Stimulated activated CD8-positive, alpha-beta memory T cell treated with anti-CD3 and anti-CD28 coated beads, Interleukin-4, amount 100 ng/mL, for 4 hours (primary cell): ENCODE measurements at places on chromosomes 5 and 9.

DNA sequence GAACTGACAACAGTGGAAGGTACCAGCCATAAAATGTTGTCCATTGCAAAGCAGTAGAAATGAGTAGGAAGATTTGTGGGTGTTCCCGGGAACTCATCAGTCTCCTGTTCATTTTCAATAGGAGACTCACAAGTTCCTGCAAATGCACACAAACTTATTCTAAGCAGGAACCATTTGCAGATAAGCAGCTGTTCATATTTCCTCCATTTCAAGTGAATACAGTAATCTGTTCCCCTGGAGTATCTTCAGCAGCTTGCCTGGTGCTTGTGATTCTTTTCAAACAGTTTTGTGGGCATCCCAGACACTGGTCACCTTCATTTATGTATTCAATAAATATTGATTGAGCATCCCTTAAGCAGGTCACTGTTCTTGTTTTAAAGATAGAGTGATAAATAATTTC is 1315.5 kb upstream of the C9orf72 start:
- no peak for DNase-seq

GRCh38 chr5:78594610-78595457 is 53.7 kb downstream of the LHFPL2 start:
- no peak for DNase-seq

DNA sequence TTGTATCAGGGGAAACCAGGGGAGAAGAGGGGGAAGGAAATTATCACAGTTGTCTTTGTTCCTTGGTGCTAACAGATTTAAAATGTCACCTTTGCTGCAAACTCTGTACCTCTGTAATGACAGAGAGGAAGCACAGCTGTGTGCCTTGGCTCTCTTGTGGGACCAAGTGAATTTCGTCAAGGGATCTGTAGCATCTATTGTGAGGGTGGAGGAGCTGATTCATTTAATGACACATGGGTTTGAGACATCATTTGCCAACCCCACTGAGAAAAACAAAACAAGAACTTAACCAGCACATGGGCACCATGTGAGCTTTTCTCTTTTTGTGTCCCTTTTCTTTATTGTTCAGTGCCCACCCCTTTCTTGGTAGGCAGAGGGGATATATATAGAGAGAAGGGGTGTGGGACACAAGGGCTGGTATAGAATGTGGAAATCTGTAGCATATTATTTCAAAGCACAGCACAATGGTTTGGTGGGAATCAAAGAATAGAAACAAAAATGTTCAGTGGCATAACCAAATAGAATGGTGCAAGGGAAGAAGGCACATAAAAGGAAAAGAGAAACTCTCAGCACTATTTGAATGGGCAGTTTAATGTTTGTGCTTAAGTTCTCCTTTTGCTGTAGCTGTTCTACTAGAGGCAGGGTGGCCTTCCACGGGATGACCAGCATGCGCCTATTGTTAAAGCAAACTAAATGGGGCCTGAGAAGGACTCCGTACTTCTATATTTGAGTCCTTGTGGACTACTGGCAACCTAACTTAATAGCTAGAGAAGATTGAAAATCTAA is 63.3 kb downstream of the LIX1 start:
- no peak for DNase-seq

DNA sequence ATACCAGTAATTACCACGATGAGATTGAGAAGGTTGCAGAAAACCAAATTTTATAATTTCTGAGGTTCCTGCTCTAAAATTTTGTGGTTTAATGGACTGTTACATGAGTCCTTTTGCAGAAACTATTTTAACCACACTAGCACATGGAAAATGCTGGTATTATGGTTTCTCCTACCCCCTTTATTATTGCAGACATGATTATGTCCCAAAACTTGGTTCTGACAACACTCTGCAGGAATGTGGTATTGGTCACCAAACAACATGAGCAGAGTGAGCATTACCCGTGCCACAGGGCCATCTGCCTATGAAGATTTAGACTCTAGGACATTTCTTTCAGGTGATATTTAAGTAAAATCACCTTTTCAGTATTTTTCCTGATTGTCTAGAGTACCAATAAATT is 2.8 kb upstream of the ECM2 start:
- no peak for DNase-seq

DNA sequence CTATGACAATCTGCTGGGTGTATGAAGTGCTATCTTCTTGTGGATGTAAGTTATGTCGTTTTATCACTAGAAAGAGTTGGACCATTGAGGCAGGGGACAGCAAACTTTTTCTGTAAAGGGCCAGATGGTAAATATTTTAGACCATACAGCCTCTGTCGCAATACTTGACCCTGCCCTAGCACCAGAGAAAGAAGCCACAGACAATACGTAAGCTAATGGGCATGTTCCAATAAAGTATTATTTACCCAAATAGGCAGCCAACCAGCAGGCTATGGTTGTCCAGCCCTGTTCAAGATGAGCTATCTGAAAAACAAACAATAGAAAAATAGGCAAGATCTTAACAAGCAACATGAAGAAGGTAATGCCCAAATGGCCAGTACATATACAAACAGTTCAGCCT is 36.4 kb downstream of the MTX3 start:
- no peak for DNase-seq

GRCh38 chr9:14903040-14903439 is 7.2 kb downstream of the FREM1 start:
- no peak for DNase-seq

- DNase-seq = no peak
Observed at GRCh38 chr9:36939655-36940499, 94.2 kb downstream of the PAX5 start.

- DNase-seq = no peak
Observed at GRCh38 chr5:152181461-152181860, 223.6 kb downstream of the NMUR2 start.

DNA sequence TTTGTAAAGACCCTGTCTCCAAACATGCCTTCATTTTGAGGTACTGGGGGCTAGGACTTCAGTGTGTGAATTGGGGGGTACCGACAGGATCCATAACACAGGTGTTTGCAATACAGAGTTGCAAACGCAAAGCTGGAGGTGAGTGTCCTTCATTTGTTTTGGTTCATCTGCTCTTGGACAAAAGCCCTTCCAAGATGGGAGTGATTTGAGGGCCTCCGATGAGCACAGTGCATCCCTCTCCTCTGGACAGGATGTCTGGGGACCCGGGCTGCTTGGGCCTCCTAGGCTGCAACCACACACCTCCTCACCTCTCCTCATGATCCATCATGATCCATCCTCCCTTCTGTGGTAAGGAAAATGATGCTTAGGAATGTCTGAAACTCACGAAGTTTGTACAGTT is 23.8 kb downstream of the FGD3 start:
- DNase-seq = no peak

DNA sequence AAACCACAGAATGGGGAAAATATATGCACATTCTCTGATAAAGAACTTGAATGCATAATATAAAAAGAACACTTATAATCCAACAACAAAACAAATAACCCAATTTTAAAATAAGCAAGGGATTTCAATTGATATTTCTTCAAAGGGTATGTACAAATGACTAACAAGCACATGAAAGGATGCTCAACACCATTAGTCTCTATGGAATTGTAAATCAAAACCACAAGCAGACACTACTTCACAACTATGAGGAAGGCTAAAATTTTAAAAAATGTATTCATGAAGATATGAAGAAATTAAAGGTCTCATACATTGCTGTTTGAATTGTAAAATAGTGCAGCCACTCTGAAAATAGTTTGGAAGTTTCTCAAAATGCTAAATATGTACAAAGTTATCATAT is 78.9 kb upstream of the GAS1 start:
- no peak for DNase-seq

DNA sequence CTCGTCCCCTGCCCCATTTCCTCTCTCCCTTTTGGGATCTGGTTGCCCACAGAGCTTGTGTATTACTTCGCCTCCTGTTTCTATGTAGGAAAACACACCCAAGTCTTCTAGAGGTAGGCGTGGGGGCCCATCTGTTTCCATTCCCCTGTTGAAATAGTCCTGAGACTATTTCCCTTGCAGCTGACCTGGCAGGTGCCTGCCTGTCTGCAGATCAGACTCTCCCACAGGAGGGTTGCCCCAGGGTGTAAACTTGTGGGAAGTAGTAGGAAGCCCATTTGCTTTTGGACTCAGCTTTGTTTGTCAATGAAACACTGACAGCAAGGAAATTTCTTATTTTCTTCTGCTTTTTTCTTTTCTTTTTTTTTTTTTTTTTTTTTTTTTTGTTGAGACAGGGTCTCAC is 16.3 kb upstream of the GARNL3 start:
- no peak for DNase-seq

DNA sequence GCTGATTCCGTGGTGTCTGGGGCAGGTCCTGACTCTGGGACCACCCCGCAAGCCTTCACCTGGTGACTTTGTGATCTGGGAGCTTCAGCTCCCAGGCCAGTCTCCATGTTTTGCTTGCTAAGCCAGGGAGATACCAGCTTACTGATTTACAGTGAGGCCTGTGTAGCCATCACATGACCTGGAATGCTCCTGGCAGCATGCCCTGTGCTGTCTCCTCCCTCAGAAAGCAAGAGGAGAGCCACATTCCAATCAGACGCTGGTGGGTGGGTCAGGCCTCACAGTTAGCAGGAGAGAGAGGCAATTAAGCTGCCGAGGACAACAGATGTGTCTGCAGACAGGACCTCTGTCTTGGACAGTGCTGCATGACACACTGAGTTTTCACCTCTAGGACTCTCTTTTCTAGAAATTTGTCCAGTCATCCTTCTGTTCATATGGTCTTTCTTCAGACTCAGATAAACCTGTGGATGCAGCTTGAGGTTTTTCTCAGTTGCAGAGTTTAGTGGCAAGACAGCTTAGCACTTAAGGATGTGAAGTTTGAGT is 24.4 kb upstream of the GRPEL2 start:
- no peak for DNase-seq

GRCh38 chr5:104062621-104063377 is 500.2 kb upstream of the NUDT12 start:
- no peak for DNase-seq

GRCh38 chr5:35804841-35805240 is 51.9 kb upstream of the IL7R start:
- DNase-seq = no peak

GRCh38 chr9:94553029-94553938 is 1.6 kb upstream of the PCAT7 start:
- DNase-seq = no peak

GRCh38 chr9:128371630-128372117 is 500 bp downstream of the URM1 start:
- no peak for DNase-seq

- DNase-seq = no peak
Observed at GRCh38 chr5:140213370-140213983, 38.5 kb downstream of the CYSTM1 start.

DNA sequence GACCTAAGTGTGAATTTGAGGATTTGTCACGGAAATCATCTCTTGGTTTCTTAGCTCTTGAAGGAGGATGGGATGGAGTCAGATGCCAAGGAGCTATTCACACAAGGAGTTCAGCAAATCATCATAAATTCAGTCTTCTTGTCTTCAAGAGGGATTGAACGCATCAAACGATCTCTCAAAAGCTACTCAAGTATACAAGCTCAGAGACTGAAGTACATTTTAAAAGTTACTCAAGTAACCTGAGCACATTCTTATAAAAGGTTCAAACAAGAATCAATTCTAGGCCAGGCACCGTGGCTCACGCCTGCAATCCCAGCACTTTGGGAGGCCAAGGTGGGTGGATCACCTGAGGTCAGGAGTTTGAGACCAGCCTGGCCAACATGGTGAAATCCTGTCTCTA is 21.1 kb upstream of the GOLPH3 start:
- no peak for DNase-seq

GRCh38 chr5:163846512-163846911 is 341.1 kb downstream of the MAT2B start:
- no peak for DNase-seq

DNA sequence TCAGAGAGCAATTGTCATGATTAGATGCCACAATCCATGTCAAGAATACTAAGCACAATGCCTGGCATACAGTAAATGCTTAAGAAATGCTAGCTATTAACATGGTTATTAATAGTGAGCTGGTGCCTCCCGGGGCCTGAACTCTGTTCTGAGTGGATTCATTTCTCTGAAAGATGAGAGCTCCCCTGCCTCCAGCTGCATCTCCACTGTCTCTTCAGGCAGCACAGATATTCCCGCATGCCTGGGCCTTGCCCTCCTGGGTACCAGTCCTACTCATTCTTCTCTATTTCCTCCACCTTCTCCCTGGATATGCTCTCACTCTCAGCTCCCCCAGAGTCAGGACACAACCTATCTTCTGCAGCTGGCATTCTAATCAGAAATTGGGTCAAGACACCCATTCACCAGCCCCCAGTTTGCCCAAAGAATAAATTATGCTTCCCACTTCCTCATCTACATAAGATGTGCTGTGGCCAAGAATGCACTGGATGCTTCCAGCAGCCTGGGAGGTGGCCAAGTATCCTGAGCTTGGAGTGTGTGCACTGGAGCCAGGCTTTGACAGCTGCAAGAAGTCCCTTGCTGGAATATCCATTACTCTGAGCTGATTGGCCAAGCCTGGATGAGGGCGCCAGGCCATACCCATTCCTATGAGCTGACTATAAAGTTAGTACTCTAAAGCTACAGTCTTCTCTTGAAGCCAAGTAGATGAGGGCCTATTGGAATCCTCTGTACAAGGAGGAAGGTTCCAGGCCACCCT is 669.0 kb downstream of the ACTL7B start:
- no peak for DNase-seq

DNA sequence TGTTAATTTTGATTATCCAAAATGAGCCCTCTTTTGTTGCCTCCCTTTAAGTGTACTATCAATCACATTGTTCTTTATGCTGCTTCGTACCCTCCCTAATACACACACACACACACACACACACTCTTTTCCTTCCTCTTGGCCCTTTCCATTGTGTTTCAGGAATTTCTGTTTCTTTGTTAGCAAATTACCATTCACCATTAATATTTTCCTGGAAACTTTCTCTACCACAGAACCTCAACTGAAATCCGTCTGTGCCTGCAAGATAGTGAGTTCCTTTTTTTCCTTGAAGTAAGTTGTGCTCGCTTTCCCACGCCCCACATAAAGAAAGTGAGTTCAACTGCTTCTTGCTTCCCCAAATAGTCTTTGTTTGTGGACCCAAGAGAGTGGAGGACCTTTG is 61.8 kb downstream of the SMIM15 start:
- no peak for DNase-seq

- no peak for DNase-seq
Observed at GRCh38 chr9:133578524-133579441, 30.4 kb downstream of the FAM163B start.

- no peak for DNase-seq
Observed at GRCh38 chr5:140780512-140780911, 5.4 kb upstream of the PCDHA1 start.

DNA sequence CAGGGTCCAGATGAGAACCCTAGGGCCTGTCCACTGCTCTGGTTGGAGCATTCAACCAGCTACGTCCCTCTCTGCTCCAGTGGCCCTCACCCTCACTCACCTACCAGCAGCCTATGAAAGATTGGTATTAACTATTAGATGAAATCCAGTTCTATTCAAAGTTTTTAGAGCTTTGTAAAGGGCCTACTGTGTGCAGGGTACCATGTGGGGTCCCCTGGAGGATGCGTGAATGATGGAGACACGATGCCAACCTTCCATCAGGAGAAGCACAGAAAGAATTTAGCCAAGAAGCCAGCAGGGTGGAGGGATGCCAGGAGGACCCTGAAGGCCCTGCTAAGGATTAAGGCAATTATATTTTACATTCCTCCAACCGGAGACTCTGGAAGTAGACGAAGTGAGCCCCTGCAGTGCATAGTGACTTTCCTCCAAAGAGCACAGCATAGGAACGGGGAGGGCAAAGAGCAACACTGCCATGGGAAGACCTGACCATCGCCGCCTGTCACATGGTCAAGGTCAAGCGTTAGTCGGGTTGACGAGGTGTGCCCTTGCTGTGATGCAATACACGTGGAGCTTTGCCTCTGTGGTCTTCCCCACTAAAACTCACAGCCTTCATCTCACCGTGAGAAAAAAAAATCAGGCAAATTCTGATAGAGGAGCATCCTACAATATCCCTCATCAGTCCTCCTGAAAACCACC is 22.8 kb upstream of the ANKRD33B start:
- DNase-seq = no peak
